T-cell (primary cell): ENCODE measurements at places on chromosomes 5 and 9. TPM values are rescaled to one million over a fixed set of nuclear protein-coding genes. Genes with fewer than 3 reads are reported as not detected.

GRCh38 chr5:63055421-63055820, 476.8 kb downstream of the LRRC70 start:
- no peaks in the 10 kb centered on the region for H3K36me3 ChIP-seq
- H3K27me3 ChIP-seq = no peaks in the 10 kb centered on the region
- H3K4me1 ChIP-seq = no peaks in the 10 kb centered on the region
- no peak overlapping the region for H3K27ac ChIP-seq
- DNase-seq = no peak

DNA sequence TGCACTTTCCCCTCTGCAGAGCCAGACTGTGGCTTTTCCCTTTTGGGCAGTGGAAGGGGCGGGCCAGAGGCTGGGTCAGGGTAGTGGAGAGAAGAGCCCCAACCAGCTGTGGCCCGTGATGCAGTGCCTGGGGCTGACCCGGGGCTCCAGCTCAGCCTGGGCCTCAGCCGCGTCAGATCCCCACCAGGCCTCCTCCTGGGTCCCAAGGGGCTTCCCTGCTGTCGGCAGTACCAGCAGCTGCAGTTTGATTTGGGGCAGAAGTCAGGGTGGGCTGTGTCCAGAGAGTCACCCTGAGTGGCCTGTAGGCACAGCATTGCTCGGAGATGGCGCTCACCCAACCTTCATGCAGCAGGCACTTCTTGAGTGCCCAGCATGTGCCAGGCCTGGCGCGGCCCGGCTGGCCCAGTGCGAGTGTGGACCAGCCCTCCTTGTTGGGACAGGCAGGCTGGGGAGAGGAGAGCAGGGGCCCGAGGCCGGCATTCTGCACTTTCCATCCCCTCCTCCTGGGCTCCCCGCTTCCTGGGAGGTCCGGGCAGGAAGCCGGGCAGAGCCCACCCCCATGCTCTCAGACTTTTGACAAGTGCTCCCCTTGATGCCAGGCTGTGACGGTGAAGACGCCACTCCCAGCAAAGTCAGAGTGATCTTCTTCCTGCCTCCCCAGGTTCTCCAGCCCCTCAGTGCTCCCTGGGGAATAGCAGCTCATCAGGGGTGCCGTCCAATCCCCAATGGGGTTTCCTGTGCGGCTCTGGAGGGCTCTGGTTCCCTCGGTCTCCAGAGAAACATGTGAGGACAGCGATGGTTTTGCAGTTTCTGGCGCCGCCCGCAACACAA, 88.3 kb upstream of the COL5A1 start:
- no peaks in the 10 kb centered on the region for H3K4me1 ChIP-seq
- H3K4me3 ChIP-seq = no peak overlapping the region
- DNase-seq = no peak

DNA sequence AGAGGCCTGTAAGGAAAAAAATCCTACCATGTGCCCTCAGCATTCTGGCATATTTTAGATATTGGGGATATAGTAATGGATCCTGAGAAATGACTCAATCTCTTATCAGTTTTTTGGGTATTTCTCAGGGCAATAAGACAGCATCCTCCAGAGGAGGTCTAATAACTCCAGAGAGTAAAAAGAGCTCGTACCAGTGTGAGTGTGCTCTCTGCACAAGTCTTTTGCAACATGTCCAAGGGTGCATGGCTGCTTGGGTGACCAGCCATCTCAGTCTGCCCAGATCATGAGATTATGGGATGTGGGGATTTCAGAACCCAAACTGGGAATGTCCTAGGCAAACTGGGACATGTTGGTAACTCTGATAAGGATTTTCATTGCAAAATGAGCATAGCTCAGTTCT, 15.3 kb downstream of the ASPN start:
- no peaks in the 10 kb centered on the region for H3K27me3 ChIP-seq
- H3K27ac ChIP-seq = no peak overlapping the region
- H3K4me1 ChIP-seq = no peaks in the 10 kb centered on the region
- no peaks in the 10 kb centered on the region for H3K36me3 ChIP-seq
- DNase-seq = no peak

DNA sequence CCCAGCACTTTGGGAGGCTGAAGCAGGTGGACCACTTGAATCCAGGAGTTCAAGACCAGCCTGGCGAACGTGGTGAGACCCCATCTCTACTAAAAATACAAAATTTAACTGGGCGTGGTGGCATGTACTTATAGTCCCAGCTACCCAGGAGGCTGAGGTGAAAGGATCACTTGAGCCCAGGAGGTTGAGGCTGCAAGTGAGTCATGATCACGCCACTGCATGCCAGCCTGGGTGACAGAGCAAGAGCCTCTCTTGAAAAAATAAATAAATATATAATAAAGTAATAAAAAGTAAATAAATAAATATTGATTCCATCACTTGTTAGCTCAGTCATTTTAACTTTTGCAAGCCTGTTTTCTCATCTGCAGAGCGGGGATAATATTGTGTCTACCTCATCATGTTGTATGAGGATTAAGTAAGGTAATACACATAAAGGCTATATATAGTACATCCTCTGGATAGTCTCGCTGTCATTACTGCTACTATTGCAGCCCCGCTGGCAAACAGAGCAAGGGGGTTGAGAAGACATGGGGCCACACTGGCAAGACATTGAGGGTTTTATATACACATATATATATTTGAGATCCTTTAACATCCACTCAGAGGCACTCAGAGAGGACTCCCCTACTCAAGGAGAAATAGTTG, 210.9 kb downstream of the C9orf152 start:
- no peak for DNase-seq
- no peak overlapping the region for H3K4me3 ChIP-seq

- peaks cover 43% of the 10 kb centered on the region for H3K4me1 ChIP-seq
- H3K27ac ChIP-seq = peak within 1 kb of the TSS; percentile 70
- DNase-seq = peak; percentile 41
- H3K36me3 ChIP-seq = peaks cover 5% of the 10 kb centered on the region
- no peaks in the 10 kb centered on the region for H3K27me3 ChIP-seq
These were observed at the start of gene GZMA for GRCh38 chr5:55102348-55102747. GZMA (plus strand) TSS chr5:55102646; CDS start chr5:55102683, 37 bp downstream.

DNA sequence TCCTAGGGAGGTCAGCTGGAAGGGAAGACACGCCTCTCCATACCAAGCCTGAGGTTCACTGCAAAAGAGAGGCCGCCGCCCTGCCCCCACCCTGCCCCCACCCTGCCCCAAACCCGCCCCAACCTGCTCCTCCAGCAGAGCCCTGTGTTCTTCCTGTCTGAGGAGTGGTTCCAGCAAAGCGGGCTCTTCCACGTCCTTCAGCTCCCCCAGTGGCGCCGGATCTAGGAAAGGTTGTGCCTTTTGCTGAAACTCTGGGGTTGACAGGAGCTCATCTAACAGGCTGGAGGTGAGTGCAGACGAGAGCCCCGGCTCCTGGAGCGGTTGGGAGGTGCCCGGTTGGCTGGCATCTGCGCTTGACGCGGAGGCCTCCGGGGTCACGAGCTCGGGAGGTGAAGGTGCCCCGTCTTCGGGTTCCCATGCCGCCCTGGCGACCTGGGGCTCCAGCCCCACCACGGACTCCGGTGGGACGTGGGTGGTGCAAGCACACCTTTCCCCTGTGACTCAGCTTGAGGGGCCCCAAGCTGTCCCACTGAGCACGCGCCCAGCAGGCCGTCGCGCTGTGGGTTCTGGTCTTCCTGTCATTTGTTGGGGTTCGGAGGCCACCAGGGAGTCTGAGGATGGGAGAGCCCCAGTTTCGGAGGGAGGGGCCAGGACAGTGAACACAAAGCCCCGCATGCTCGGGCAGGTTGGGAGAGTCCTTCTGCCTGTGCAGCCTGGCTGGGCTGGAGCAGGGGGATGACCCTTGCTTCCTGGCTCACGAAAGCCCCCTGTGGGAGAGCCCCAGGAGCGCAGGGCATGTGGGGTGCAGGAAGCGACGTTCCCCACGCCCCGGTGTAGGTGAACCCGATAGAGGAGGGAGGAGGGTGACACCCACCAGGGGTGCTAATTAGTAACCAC, 1467.1 kb downstream of the FOXD4L5 start:
- peak overlapping the region; percentile 52 for H3K4me3 ChIP-seq
- peak overlapping the region; percentile 36 for H3K27ac ChIP-seq
- H3K4me1 ChIP-seq = peaks cover 21% of the 10 kb centered on the region
- H3K36me3 ChIP-seq = no peaks in the 10 kb centered on the region
- no peaks in the 10 kb centered on the region for H3K27me3 ChIP-seq

DNA sequence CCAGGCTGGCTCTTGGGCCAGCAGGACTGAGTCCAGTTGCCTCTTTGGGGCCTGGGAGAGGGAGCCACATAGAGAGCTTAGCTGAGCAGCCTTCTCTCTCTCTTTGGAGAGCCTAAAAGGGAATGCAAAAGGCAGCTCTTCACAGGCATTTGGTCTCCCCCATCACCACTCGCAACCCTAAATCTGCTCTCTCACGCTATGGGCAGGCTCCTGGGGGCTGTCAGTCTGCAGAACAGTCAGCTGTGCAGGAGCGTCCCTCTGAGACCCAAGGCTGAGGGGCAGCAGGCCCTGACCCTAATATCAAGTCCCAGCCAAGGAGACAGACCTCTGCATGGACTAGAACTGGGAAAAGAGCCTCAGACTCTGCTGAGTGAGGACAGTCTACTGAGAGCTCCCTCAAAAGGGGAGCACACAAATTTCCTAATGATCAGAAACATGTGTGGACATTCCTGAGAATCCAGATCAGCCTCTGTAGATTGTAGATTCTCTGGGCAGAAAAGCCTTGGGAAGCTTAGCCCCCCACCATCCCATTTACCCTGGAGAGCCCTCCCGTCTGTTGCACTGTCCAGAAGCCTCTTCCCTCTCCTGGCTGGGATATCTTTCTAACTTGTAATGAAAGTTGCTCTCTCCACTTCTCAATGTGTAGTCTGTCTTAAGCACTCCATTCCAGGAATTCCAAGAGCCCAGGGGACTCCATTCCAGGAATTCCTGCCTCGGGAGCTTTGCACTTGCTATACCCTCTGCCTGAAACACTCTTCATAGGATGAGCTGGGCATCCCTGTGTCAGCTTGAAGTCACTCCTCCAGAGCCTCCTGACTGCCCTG, 79.4 kb downstream of the FAM114A2 start:
- peaks cover 6% of the 10 kb centered on the region for H3K27me3 ChIP-seq
- no peak overlapping the region for H3K4me3 ChIP-seq
- H3K27ac ChIP-seq = no peak overlapping the region
- no peaks in the 10 kb centered on the region for H3K36me3 ChIP-seq
- no peaks in the 10 kb centered on the region for H3K4me1 ChIP-seq

DNA sequence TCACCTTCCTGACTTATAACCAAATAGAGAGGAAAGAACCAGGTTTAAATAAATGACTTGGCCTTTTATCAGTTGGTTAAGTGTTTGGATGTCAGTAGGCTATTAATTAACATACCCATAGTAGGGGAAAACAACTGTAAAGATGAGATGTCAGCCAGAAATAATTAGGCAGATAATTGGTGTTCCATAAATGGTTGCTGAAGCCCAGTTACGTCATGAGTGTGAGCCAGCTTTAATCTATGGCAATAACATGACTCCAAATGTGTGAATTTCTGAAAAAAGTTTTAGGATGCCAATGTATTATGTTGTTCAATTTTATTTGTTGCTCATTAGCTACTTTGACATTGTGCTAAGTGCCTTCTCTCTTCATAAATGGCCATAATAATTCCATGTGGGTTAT, 180.5 kb downstream of the FBXL7 start:
- H3K4me3 ChIP-seq = no peak overlapping the region
- no peaks in the 10 kb centered on the region for H3K27me3 ChIP-seq
- H3K27ac ChIP-seq = no peak overlapping the region
- H3K36me3 ChIP-seq = no peaks in the 10 kb centered on the region
- H3K4me1 ChIP-seq = no peaks in the 10 kb centered on the region
- DNase-seq = no peak

DNA sequence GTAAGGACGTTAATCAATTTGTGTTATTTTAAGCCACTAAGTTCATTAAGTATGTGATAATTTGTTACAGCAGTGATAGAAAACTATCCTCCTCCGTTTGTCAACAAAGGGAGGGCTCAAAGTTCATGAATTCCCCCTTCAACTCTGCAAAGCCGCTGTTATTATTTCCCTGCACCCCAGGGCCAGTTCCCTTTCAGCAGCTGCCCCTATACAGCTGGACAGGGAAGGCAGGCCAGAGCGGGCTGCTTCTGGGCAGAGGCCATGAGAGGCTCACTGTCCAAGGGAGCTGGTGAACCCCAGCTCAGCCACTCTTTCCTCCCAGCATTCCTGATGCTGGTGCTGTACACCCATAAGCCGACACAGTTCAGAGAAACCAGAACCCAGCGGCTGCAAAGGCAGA, 102.4 kb upstream of the GPR151 start:
- H3K4me1 ChIP-seq = no peaks in the 10 kb centered on the region
- H3K36me3 ChIP-seq = no peaks in the 10 kb centered on the region
- no peak overlapping the region for H3K4me3 ChIP-seq
- H3K27me3 ChIP-seq = no peaks in the 10 kb centered on the region

- H3K27ac ChIP-seq = no peak overlapping the region
- no peak for DNase-seq
- H3K4me3 ChIP-seq = no peak overlapping the region
- no peaks in the 10 kb centered on the region for H3K36me3 ChIP-seq
These were observed 49.0 kb upstream of the SARDH start for GRCh38 chr9:133786907-133787753.

GRCh38 chr9:4113711-4114110, 186.2 kb downstream of the GLIS3 start:
- no peaks in the 10 kb centered on the region for H3K36me3 ChIP-seq
- no peak overlapping the region for H3K27ac ChIP-seq
- DNase-seq = no peak
- H3K4me1 ChIP-seq = no peaks in the 10 kb centered on the region
- peaks cover 6% of the 10 kb centered on the region for H3K27me3 ChIP-seq

DNA sequence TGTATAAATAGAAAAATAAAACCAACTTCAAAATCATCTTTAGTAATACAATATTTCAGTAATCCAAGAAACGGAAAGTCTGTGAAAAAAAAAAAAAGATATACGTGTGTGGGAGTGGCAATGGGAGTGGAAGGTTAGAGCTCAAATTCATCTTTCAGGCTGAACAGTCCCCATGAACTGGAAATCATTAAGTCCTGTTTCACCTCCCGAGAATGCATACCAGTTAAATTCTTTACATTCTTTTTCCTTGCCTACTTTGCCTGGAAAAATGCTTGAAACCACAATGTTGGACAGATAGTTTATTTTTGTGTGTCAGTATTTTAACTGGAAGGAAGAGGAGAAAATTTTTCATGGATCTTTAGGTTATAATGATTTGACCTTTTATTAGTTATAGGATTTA, 166.8 kb downstream of the MUSK start:
- H3K4me3 ChIP-seq = no peak overlapping the region
- no peak for DNase-seq
- no peaks in the 10 kb centered on the region for H3K36me3 ChIP-seq
- no peaks in the 10 kb centered on the region for H3K4me1 ChIP-seq

- no peaks in the 10 kb centered on the region for H3K36me3 ChIP-seq
- H3K27ac ChIP-seq = no peak overlapping the region
- H3K4me3 ChIP-seq = no peak overlapping the region
- H3K27me3 ChIP-seq = no peaks in the 10 kb centered on the region
These were observed 102.7 kb upstream of the NREP start for GRCh38 chr5:111859533-111860270.

The LAMC3 gene
- 0.35 TPM for total RNA-seq

The IFNA21 gene
- not detected for total RNA-seq

The MAPK9 gene
- 28.3 TPM for total RNA-seq

The BBLN gene
- total RNA-seq = 50.0 TPM
